Sigmoid colon (tissue), 7 donors: ENCODE measurements at places on chromosomes 3 and 15.

DNA sequence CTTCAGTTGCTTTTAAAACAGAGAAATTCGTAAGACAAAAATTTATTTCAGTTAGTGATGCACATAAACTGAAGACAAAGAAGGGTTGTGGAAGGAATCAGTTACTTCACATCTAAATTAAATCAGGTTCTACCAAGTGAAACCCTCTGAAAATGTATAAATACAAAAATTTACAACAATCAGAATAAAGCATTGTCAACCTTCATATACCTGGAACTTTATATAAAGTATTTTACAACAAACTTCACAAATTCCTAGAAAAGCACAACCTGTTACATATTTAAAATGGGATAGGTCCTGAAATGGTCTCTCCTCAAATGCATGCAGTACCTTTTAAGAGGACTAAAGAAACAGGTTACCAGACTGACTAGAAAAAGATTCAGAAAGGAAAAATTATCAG, 26.9 kb downstream of the ATOSA start:
- no peak for DNase-seq

DNA sequence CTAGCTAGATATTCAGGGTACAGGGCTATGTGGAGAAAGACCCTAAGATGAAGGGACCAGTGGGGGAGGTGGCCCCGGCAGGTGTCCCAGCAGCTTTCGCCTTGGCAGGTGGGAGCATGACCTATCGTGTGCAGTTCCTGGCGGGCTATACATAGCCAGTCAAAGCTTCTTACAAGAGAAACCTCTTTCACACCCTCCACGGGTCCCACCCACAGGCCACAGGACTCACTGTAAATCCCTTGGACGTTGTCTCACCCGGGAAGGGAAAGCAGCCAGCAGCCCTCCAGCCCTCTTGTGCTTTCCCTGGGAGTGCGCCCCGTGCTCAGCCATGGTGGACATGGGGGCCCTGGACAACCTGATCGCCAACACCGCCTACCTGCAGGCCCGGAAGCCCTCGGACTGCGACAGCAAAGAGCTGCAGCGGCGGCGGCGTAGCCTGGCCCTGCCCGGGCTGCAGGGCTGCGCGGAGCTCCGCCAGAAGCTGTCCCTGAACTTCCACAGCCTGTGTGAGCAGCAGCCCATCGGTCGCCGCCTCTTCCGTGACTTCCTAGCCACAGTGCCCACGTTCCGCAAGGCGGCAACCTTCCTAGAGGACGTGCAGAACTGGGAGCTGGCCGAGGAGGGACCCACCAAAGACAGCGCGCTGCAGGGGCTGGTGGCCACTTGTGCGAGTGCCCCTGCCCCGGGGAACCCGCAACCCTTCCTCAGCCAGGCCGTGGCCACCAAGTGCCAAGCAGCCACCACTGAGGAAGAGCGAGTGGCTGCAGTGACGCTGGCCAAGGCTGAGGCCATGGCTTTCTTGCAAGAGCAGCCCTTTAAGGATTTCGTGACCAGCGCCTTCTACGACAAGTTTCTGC, 15.0 kb downstream of the GRK7 start:
- no peak for DNase-seq

DNA sequence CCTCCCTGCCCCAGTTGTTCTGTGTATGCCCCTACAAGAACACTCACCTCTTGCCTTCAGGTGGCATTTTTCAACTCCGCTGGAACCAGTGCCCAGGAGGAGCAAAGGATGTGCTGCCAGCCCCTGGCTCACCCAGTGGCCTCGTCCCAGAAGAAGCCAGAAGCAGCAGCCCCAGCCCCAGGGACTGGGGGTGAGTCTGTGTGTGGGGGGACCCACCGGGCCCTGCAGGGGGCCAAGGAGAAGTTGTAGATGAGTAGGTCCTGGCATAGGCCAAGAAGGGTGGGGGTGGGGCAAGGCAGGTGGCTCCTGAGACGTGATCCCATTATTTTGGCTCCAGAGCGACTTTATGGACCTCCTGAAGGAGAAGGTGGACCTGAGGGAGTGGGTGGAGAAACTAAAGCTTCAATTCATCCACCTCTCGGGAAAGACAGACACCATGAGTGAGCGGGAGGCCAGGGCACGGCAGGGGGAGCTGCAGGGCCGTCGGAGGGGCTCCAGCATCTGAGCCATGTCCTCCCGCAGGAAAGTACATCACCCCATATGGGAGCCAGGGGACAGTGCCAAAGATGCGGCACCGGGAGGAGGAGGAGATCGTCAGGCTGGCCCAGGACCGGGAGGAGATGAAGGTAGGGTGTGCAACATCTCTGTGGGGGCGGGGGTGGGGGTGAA, 29.3 kb downstream of the NGRN start:
- no peak for DNase-seq

GRCh38 chr3:45109771-45110508, 36.2 kb downstream of the CDCP1 start:
- DNase-seq, result no peak

GRCh38 chr3:79344876-79345871, 422.6 kb downstream of the ROBO1 start:
- DNase-seq, result no peak

DNA sequence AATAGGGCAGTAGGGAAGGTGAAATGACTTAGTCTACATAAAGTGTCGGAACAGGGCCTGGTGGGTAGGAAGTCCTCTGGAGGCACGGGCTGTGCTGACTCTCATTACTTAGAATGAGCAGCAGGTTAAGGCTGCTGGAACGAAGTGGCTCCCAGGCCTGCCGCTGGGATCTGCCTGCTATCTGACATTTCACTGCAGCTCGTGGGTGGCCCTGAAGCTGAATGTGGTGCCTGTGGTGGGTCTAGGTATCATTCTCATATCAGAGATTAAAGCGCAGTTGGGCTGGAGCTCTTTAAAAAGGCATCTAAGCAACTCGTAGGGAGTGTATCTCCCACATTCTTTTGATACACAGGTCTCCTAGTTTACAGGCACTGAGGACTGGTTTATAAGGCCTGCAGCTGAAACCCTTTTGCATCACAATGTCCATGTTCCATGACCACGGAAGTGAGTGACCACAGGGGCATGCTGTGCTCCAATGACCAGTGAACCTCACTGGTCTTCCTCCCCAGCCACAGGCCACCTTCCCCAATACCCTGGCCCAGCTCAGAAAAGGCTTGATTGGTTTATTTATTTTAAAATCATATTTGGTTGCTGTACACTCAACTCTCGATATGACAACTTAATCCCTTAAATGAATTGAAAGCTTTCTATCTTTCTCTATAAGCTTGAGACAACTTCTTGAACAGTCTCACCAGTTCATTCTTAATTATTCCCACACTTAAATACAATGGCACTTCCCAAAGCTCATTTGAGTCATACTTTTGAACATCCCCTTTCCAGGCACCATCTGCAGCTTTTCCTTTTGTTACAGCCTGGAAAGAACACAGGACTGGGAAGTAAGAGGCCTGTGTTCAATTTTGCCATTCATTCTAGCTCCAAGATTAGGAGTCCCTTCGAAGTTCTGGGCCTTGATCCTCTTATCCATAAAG, 19.0 kb downstream of the ADAMTS9 start:
- no peak for DNase-seq

GRCh38 chr15:35444557-35445204, 101.3 kb downstream of the DPH6 start:
- DNase-seq, result no peak

GRCh38 chr3:159929171-159930141, 59.2 kb upstream of the IL12A start:
- DNase-seq, result no peak

DNA sequence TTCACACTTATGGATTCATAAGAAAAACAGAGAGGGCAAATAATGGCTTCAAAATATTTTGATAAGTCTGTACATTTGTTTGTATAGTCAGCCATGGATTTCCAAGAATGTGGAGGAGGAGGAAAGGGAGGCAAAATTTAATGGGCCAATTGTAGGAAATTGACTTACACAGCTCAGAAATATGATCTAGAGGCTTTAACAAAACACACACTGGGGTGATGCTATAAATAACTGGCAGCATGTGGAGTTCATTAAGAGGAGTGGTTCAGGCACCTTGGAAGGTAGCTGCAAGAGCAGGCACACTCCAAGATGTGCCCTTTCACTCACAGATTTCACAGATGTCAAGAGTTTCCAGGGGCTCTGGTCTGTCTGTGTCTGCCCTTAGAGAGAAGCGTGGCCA, 193.4 kb upstream of the RASGRP1 start:
- DNase-seq, result no peak

- no peak for DNase-seq
Measured at GRCh38 chr3:137792626-137793271, 28.6 kb downstream of the SOX14 start.

DNA sequence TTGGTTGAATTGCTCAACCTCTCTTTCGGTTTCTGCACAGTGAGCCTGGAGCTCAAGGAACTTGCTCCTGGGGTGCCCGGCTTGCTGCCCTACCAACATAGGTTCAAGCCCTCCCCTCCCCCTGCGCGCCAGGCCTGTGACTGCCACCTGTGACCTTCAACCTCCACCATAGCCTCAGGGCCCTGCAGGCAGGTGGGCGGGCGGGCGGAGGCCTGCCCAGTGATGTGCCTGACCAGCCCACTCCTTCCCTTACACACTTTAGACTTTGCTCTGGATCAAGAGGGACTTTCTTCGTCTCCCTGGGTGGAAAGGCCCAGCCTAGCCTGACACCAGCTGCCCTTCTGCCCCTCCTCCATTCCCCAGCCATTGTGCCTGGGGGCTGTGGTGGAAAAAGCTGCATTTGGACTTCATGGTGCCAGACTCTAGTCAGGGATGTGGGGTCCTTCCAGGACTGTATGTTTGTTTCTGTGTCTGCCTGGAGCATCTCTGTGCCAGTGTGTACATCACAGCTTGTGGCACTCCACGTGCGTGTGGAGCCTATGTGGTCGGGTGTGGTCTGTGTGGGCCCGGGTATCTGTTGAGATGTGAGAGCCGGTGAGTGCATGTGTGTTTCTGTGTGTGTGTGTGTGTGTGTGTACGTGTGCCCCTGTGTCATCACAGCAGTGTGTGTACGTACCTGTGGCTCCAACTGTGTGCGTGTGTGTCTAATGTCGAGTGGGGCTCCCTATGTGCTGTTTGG, 9.5 kb downstream of the PRKCD start:
- DNase-seq, result no peak

DNA sequence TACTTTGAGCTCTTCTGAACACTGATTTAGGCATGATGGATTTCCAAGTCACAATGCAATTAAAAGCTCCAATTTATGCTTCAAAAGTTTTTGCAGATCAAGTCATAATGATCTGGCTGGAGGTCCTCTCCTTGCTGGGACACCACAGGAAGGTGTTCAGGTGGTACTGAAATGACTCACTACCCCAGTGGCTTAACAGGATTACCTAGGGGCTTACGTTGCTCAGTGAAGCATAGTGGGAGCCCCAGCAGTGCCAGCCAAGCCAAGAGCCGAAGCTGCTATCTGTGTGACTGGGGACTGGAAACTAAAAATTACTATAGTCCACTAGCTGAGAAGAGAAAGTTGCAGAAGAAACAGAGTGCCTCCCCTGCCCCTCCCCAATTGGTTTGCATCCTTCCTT, 110.1 kb upstream of the LPP start:
- DNase-seq, result no peak

DNA sequence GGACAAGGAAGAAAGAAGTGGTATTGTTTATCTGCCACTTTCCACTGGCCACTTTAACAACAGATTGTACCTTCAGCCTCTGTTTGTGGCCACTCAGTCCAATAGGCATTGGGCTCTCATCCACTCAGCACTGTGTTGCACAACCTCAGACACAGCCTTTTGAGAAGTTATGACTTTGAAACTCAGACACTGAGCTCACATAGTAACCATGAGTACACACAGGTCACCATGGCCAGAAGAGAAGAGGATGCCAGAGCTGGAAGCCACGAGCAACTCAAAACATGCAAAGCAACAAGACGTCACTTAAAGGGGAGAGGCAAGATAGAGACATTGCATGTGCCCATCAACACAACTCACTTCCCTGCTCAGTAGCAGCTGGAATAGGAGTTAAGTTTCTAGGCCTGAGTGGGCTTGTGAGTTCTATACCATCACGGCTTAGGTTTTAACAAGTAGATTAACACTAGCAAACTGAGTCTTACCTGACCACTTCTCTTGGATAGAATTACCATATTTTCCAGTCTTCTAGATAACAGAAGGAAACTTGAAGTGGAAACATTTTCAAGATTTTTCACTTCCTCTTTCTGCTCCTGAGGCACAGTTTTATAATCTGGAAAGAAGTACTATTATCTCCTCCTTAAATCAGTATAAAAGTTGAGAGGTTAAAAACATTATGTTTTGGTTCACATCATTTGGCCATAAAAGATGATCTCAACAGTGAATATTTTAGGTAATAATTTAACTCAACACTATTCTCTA, 103.5 kb downstream of the IMPG2 start:
- DNase-seq, result peak; percentile 85

DNA sequence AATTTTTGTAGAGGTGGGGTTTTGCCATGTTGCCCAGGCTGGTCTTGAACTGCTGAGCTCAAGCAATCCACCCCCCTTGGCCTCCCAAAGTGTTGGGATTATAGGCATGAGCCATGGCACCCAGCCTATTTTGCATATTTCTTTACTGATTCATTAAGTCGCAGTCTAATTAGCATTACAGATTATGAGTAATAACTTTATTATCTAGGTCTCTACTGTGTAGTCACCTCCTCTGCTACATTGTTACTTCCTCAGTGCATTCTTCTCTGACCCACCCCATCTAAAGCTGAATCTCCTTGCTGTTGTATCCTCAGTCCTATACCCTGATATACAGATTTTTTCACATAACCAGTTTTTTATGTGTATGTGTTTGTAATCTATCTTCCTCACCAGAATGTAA, 61.7 kb downstream of the TFDP2 start:
- DNase-seq, result no peak

DNA sequence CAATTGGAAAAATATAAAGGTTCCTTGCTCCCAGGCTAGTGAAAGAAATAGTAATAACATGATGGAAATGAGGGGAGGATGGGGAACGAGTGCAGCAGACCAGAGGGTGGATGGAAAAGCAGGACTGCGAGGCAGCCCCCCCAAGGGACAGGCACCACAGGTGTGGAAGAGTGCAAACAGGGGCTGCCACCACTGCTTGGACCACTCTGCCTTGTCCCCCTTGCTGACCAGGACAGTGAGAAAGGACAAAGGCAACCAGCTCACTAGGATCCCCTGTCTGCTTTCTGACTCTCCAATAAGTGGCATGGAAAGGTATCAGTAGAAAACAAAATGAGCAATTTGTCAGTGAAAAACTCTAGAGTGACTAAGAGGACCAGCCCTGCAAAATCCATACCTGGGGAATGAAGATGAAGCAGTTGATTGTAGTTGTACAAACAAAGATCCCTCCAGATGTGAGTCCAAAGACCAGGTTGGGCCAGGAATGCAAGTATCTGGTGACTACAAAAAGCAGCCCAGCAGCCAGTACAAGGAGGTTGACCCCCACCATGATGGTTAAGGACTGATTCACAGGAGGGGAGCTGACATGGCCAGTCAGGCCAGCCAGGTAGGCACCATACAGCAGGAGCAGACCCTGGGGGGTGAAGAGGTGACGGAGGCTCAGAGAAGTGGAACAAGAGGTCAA, 86.6 kb upstream of the GSK3B start:
- no peak for DNase-seq

GRCh38 chr3:64278625-64279024, 53.4 kb upstream of the PRICKLE2 start:
- no peak for DNase-seq

- DNase-seq, result no peak
Measured at GRCh38 chr15:51199541-51199940, 104.8 kb upstream of the TNFAIP8L3 start.

- DNase-seq, result no peak
Measured at GRCh38 chr3:181610973-181611265, 100.8 kb upstream of the SOX2 start.

GRCh38 chr3:130539005-130539404, 22.0 kb downstream of the COL6A6 start:
- DNase-seq, result no peak

- no peak for DNase-seq
Measured at GRCh38 chr3:60580809-60581208, 670.4 kb downstream of the FHIT start.
